Activated CD4-positive, CD25-positive, alpha-beta regulatory T cell treated with anti-CD3 and anti-CD28 coated beads, Interleukin-2, amount 50 U/mL, for 72 hours (primary cell): ENCODE measurements at places on chromosomes 1 and 21.

GRCh38 chr1:35929730-35930592, 944 bp upstream of the AGO3 start:
- DNase-seq = peak; percentile 34

DNA sequence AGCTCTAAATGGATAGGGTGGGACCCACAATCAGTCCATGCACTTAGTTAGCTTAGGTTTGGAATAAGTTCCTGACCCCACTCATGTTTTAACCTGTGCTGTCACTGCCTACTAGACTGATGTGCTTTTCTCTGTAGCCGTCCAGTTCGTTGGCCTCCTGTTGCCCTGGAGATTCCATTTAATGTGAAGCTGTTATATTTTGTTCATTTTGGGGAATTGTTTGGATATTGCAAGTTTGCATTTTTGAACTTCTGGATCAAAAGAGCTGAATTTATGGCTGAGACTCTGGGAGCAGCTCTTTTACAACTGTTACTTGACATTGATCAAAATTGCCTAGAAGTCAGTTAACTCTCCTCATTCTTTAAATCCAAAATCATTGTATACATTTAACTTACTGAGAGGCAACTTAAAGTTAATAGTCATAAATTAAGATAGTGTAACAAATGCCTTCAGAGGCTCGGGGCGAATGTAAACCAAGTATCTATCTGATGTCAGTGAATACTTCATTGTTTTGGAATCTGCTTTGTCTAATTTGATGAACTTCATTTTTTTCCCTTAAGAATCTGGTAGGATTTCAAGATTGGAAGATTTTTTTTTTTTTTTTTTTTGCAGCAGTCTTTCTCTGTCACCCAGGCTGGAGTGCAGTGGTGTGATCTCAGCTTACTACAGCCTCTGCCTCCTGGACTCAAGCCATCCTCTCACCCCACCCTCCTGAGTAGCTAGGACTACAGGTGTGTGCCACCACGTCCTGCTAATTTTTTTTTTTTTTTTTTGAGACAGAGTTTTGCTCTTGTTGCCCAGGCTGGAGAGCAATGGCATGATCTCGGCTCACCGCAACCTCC, 38.1 kb downstream of the MIGA1 start:
- DNase-seq = no peak

- no peak for DNase-seq
These were observed 734.3 kb downstream of the ADGRL2 start for GRCh38 chr1:82534996-82535395.

GRCh38 chr1:18174037-18174436, 66.4 kb downstream of the IGSF21 start:
- no peak for DNase-seq

GRCh38 chr1:196462086-196462485, 146.2 kb downstream of the KCNT2 start:
- no peak for DNase-seq

DNA sequence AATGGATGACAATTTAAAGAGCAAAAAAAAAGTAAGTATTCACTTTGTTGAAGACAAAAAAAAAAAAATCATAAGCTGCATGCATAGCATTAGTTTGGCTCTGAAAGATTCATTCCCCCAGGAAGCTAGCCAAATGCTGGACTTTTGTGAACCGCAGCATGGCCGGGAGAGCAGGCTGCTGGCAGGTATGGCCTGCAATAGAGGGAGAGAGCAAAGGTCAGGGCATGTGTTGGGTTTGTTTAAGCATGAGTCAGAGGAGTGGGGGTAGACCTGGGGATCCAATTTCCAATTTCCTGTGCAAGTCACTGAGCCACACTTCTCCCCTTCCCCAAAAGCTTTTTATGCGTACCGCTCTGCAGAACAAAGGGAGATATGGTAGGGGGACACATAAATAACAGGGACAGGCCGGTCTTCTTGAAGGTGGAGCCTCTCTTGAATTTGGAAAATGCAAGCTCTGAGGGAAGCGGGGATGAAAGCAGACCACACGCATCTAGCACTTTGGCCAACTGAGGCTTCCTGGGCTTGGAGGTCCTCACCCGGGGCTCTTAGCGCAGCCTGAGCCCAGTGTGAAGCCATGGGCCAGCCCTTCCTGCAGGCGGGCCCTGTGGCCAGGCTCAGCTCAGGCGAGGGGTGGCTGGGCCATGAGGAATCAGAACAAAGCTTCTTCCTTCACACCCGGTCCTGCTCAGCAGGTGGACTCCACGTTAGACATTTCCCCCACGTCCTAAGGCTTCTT, 171.1 kb downstream of the TOMM20 start:
- DNase-seq = peak; percentile 22
